Fibroblast of skin of left biceps (primary cell): ENCODE measurements at places on chromosomes 2 and 18.

DNA sequence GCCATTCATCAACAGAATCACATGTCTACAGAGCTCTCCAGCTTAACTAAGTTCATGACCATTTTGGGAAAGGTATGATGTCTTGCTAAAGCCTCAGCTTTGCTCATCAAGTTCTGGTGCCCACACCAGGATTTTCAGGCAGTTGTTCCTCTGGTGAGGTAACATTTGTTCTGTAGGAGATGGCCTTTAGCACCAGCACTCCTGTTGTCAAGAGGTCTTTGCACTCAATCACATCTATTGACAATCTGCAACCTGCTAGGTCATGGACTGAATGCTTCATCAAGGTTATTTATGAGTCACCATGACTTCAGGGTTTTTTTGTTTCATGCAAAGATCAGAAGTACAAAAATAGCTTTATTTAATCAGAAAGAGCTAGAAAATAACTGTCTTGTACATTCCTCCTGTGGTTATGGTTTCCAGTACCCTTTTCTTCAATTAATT, 36.6 kb upstream of the VIT start:
- no peak for DNase-seq

DNA sequence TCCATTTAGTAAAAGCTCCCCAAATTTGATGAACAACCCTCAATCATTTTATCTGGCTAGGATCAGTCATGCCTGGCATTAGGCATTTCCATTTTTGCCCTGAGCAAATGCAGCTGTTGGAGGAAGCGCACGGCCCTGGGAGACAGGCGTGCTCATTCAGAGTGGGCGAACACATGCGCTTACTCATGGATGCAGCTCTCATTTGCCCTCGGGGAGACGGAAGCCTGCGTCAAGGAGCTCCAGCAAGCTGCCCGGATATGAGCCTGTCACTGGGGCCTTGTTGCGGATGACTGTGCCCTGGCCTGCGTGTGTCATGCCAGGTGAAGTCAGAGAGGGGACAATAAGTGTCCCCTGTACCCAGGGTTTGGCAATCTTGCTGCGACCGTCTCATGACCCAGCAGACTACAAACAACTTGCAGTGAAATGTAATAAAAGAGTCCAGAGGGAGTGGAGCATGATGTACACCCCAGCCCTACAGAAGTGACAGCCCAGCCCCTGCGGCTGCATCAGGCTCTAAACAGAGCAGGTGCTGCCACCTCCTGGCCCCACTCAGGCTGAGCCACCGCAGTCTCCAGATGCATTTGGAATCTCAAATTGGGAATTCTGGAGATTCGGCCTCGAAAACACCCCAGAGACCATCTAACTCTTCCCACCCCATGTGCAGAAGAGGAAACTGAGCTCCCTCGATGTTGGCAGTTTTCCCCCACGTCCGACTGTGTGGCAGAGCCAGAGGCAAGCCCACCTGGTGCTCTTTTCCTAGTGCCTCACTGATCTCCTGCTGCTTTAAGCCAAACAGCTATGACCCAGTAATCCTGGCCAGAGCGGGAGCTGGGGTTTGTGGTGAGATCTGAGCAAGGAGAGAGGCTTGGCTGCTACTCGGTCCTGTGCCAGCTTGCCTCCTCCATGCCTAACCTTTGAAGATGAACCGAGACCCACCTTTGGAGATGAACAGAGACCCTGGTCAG, 105.0 kb upstream of the ALK start:
- DNase-seq, result no peak

DNA sequence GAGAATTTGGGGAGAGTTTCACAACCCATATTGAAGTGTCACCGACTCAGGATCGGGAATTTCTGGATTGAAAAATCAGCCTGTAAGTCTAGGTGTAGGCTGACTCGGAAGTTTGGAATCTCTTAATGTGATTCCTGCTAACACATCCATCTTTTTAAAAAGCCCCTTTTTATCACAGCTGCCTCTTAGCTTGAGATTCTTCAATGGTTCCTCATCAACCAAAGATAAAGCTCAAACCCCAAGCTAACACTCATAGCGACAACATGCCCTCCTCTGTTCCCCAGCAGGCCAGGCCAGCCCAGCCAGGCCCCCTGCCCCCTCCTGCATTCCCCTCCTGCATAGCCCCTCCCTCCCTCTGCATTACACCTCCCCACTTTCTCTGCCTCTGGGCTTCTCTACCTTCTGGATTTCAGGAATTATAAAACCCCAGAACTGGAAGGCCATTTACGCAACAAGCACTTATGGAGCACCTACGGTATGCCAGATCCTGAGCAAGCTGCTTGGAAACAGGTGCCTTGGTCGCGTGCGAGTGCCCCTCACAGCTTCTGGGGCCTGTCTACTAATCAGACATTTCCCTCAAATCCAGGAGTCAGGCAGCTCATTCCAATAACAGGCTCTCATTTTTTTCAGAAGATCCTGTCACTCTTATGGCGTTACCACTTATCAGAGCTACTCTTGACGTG, 63.4 kb downstream of the EMX1 start:
- peak; percentile 37 for DNase-seq

GRCh38 chr2:33230195-33230594, 246.3 kb upstream of the RASGRP3 start:
- no peak for DNase-seq

DNA sequence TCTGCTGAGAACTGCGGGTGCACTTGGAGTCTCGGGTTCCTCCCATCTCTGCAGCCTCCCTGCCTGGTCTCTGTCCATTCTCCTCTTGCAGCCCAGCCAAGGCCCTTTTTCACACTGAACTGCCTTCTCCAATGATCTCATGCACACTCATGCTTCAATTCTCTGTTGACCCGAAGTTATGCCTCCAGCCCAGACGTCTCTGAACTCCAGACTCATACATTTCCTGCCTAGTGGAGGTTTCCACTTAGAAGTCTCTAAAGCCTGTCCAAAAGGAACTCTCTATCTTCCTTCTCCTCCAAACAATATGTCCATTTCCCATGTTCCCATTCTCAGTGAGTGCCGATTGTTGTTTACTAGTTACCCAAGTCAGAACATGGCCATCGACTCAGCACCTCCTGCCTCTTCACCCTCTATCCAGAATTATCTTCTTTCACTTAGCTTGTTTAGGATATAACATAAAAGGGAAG, 155.2 kb downstream of the IRS1 start:
- no peak for DNase-seq

DNA sequence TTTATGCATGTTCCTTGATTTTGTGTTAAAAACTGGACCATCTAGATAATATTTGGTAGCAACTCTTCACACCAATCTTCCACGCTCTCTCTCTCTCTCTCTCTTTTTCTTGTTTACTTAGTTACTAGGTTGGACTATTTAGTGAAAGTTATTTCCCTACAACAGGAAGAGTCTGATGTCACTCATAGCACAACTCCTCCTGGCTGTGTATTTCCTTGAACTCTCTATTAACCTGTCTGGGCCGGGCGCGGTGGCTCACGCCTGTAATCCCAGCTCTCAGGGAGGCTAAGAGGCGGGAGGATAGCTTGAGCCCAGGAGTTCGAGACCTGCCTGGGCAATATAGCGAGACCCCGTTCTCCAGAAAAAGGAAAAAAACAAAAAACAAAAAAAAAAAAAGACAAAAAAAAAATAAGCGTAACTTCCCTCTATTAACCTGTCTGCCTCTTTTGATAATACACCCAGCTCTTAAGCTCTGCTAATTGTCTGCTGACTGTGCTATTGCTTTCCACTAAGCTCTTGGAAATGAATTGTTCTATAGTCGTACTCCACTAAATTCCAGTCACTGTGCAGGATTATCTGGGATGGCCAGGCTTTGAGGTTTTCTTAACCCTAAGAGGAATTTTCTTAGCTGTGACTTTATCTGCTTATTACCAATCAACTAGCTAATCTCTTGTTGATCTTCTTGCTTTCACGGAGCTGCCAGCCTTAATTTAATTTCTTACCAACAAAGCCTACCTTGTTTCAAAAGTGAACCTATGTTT, 18.1 kb upstream of the CDH19 start:
- no peak for DNase-seq

DNA sequence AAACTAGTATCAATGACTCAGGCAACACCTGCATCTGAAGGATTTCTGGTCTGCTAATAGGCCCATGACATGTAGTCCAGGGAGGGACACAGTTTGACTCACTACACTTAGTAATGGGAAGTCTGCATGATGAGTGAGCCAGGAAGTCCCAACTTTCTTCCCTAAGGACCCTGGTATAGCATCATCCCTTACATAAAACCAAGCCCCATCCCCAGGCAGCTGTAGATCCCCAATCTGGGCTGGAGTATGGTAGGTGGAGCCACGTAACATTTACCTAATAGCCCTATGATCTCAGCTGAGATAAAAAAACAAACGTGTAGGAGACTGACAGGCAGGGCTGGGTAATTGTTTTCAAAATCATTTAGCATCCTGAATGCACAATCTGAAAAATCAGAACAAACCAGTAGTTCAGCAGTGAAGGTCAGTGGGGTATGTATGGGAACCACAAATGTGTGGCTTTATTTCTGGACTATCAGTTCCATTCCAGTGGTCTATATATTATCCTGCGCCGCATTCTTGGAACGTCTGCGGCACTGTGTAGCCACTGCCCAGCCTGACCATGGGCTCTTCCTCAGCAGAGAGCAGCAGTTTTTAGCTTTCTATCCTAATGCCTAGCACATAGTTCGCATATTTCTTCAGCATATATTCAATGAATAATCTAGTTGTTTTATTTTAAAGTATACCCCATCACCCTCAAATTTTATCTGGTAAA, 33.5 kb downstream of the EPB41L3 start:
- no peak for DNase-seq

- no peak for DNase-seq
These were observed 3.6 kb upstream of the GYPC start for GRCh38 chr2:126652323-126652891.

- DNase-seq, result no peak
These were observed 3.7 kb upstream of the EMX1 start for GRCh38 chr2:72913486-72914205.

- no peak for DNase-seq
These were observed 47.2 kb upstream of the XPO1 start for GRCh38 chr2:61585383-61585782.

- DNase-seq, result no peak
These were observed 37.9 kb upstream of the NARS1 start for GRCh38 chr18:57659460-57660102.

DNA sequence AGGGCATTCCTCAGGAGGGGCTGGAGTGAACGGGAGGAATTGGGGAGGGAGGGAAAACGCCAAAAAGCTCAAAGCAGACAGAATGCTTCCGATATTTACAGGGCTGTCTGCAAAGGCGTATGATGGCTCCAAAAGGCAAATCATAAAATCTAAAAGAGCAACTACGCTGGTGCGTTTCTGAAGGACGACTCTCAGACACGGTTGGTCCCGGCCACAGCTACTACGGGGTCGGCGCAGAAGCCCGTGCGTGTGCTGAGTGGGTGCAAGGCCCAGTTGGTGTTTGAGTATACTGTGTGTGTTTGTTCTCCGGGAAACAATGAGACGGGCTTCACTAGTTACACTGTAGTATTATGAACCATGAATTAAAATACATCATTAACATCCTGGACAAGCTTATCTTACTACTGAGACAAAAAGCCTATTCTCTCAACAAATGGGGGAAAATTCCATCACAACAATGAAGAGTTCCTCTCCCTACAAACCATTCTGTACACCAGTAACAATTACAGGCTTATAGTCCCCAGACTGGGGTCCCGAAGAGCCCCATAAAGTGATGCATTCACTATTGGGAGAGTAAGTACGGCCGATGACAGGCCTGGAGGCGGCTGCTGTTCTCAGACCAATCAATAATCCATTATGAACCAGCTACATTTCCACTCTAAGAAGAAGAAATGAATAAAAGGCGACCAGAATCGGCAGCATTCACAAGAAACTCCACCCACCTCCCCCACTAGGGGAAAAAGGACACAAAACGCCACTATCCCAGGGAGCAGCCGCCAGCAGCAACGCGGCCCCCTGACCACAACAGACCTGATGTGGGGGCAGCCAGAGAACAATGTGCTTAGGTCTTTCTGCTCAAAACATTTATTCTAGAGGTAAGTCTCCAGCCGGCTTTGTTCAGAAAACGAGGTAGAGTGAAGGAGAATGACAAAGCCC, 43.4 kb downstream of the ZNF516 start:
- no peak for DNase-seq

GRCh38 chr2:161576421-161576820, 47.8 kb upstream of the SLC4A10 start:
- no peak for DNase-seq

DNA sequence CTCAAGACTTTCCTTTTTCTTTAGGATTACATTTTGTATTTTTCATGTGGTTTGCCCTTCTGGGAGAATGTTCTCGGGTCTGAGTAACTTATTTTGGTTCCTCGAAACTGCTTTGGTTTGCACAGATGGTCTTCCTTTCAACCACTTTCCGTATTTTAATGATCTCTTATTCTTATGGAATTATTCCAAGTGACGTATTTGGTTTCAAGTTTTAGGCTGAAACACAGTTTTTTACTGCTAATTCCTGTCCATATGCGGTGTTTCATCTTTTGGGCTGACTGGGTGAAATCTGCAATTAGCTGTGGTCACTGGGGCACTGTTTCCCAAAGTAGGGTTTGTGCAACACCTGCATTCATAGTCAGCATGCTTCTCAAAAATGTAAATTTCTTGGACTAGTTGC, 122.7 kb downstream of the CAPN13 start:
- DNase-seq, result no peak

DNA sequence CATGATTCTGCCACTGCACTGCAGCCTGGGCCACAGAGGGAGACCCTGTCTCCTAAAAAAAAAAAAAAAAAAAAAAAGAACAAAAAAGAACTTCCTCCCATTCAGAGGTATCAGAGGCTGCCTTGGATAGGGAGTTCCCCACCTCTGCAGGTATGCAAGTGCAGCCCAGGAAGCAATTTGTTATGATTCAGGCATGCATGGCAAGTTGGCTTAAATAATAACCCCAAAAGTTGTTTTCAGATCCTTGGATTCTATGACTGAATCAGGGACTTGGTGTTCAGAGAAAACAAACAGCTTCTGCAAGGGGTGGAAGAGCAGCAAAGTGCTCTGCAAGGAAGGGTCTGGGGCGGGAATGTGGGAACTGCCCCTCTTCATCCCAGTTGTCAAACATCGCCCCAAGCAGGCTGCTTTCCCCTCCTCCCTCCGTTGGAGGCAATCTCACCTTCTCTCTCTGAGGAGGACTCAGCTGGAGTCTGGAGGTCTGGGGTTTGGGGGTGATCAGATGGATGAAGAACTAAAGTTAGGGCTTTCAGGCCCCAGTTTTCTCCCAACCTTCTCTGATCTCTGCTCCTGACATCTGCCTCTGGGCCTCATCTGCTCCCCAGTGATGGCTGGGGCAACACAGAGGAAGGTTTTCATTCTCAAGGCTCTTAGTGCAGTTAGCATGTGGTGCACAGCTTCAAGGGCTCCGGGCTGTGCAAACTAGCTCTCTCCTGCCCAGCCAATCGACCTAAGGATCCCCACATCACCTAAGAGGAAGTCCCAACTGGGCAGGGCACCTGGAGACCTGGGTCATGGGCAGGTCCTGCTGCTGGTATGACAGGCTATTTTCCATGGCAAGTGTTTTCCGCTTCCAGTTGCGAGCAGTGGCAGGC, 3.5 kb upstream of the GDF7 start:
- no peak for DNase-seq

GRCh38 chr18:41146301-41146700, 808.7 kb upstream of the PIK3C3 start:
- DNase-seq, result no peak

DNA sequence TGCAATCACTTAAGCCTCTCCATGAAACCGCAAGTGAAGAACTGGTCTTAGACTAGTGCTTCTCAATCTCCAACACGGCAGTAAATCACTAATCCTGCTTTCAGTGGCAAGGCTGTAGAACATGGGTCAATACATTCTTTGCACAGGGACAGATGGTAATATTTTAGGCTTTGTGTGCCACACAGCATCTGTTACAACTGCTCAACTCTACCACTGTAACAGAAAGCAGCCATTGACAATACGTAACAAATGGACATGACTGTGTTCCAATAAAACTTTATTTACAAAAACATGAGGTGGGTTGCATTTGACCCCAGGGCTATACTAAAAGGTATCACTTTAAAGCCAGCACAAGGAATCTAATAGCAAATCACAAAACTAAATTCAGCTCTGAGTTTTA, 51.1 kb downstream of the RNF152 start:
- no peak for DNase-seq
